Peyer's patch (tissue), 4 donors: ENCODE measurements at places on chromosomes 11 and 22. TPM values are rescaled to one million over a fixed set of nuclear protein-coding genes. Genes with fewer than 3 reads are reported as not detected.
A peak's percentile ranks its signal among the peaks of the same experiment; 100 is the strongest.

Gene MS4A3
- total RNA-seq, result not detected

GRCh38 chr11:9459667-9460321 lies 1.0 kb upstream of the ZNF143 start:
- peak; percentile 54 for DNase-seq

DNA sequence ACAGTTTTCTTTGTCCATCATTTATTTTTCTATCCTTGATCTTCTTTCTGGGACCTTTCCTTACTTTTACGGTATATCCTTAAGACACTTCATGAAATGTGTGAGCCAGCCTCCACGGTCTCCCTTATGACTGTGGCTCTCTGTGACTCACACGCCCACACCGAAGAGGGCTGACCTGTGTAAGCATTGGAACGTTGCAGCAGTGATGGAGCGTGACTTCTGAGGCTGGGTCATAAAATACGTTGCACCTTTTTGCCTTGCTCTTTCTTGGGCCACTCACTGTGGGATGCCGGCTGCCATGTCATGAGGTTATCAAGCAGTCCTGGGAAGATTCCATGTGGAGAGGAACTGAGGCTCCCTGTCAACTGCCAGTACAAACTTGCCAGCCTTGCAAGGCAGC lies 96.3 kb upstream of the RAB1B start:
- no peak for DNase-seq

DNA sequence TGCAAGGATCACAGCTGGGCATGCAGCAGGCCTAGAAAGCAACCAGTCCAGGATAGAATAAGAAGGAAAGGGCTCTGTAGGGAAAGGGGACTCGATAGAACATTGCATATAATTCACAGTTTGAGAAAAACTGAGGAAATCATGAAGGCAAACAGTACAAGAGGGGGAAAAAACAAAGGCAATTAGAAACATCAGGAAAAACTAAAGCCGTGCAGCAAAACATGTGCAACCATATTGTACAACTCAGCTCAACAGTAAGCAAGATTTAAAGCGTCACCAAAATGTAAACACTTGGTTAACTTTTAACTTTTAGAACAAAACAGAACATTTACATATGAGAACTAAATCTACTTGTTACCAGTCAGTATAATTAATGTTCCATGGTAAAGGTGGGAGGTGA lies 8.5 kb downstream of the APOL3 start:
- DNase-seq, result no peak
